Activated naive CD8-positive, alpha-beta T cell treated with anti-CD3 and anti-CD28 coated beads, Interleukin-2, amount 50 U/mL, for 24 hours (primary cell): ENCODE measurements at places on chromosomes 11 and 22.

- no peaks in the 10 kb centered on the region for H3K36me3 ChIP-seq
- H3K27ac ChIP-seq, result no peak overlapping the region
- no peaks in the 10 kb centered on the region for H3K27me3 ChIP-seq
- DNase-seq, result no peak
Measured at GRCh38 chr11:67632982-67633755, 3.4 kb upstream of the NUDT8 start.

- H3K4me1 ChIP-seq, result peaks cover 20% of the 10 kb centered on the region
- H3K4me3 ChIP-seq, result no peak overlapping the region
- DNase-seq, result no peak
Measured at GRCh38 chr11:116962108-116962507, 124.7 kb upstream of the APOA1 start.

DNA sequence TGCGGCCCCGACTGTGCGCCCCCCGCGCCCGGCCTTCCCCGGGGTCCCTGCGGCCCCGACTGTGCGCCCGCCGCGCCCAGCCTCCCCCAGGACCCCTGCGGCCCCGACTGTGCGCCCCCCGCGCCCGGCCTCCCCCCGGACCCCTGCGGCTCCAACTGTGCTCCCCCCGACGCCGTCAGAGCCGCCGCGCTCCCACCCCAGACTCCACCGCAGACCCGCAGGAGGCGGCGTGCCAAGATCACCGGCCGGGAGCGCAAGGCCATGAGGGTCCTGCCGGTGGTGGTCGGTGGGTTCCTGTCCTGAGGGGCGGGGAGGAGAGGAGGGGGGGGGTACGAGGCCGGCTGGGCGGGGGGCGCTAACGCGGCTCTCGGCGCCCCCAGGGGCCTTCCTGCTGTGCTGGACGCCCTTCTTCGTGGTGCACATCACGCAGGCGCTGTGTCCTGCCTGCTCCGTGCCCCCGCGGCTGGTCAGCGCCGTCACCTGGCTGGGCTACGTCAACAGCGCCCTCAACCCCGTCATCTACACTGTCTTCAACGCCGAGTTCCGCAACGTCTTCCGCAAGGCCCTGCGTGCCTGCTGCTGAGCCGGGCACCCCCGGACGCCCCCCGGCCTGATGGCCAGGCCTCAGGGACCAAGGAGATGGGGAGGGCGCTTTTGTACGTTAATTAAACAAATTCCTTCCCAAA is 3.1 kb downstream of the DRD4 start:
- peaks cover 4% of the 10 kb centered on the region for H3K36me3 ChIP-seq
- no peak for DNase-seq
- H3K4me3 ChIP-seq, result no peak overlapping the region
- peaks cover 26% of the 10 kb centered on the region for H3K27me3 ChIP-seq
- H3K4me1 ChIP-seq, result peaks cover 17% of the 10 kb centered on the region

DNA sequence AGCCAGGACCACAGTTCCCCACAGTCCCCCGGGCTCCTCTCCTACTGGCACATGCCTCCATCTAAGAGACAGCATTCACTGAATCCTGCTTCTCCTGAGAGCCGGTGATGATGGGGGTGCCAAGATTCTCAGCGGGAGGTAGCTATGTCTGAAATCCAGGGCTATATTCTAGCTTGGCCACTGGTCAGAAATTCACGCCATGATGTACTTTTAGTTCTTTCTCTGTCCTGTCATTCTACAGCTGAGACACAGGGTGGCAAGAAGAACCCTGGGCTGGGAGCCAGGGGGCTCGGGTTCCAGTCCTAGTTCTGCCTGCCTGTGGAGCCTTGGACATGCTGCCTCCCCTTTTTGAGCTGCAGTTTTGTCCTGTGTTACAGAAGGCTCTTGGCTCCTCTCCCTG is 59.2 kb upstream of the PHOX2A start:
- H3K27me3 ChIP-seq, result no peaks in the 10 kb centered on the region
- no peak overlapping the region for H3K27ac ChIP-seq
- H3K36me3 ChIP-seq, result peaks cover 14% of the 10 kb centered on the region
- DNase-seq, result no peak

- H3K27ac ChIP-seq, result no peak overlapping the region
- peaks cover 7% of the 10 kb centered on the region for H3K36me3 ChIP-seq
- DNase-seq, result no peak
- no peaks in the 10 kb centered on the region for H3K4me1 ChIP-seq
- H3K27me3 ChIP-seq, result peaks cover 31% of the 10 kb centered on the region
- no peak overlapping the region for H3K4me3 ChIP-seq
Measured at GRCh38 chr22:22462813-22463567, 45.6 kb downstream of the ZNF280B start.

- DNase-seq, result no peak
- H3K4me3 ChIP-seq, result no peak overlapping the region
- H3K36me3 ChIP-seq, result no peaks in the 10 kb centered on the region
- peaks cover 10% of the 10 kb centered on the region for H3K27me3 ChIP-seq
Measured at GRCh38 chr11:12856338-12856737, 152.8 kb upstream of the RASSF10 start.

DNA sequence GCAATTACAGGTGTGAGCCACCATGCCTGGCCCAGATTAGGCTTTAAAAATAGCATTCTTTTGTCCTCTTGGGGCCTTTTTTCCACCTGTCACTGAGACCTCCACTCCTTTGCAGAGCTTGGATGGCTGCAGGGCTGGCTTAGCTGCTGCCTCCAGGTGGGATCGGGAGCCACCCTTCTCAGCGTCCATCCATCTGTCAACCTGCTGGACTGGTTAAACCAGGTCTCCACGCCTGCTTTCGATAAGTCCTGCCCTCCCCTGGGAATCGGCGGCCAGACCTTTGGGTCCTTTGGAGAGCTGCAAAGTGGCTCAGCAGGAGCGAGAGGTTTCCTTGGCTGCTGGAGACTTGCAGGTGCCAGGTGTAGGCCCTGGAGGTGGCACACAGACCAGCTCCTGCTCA is 23.4 kb upstream of the GRAMD4 start:
- peaks cover 17% of the 10 kb centered on the region for H3K4me1 ChIP-seq
- no peaks in the 10 kb centered on the region for H3K27me3 ChIP-seq
- H3K27ac ChIP-seq, result no peak overlapping the region
- no peak overlapping the region for H3K4me3 ChIP-seq

GRCh38 chr11:19719960-19720359 is 7.3 kb downstream of the NAV2 start:
- H3K4me3 ChIP-seq, result no peak overlapping the region
- H3K36me3 ChIP-seq, result no peaks in the 10 kb centered on the region
- peaks cover 9% of the 10 kb centered on the region for H3K27me3 ChIP-seq

- peaks cover 46% of the 10 kb centered on the region for H3K36me3 ChIP-seq
- no peak overlapping the region for H3K27ac ChIP-seq
- no peak overlapping the region for H3K4me3 ChIP-seq
- H3K27me3 ChIP-seq, result no peaks in the 10 kb centered on the region
- H3K4me1 ChIP-seq, result peaks cover 41% of the 10 kb centered on the region
- DNase-seq, result no peak
Measured at GRCh38 chr22:30947816-30948454, 20.6 kb downstream of the MORC2 start.

- DNase-seq, result no peak
- H3K27me3 ChIP-seq, result peaks cover 7% of the 10 kb centered on the region
- no peak overlapping the region for H3K27ac ChIP-seq
- no peaks in the 10 kb centered on the region for H3K4me1 ChIP-seq
- H3K4me3 ChIP-seq, result no peak overlapping the region
- H3K36me3 ChIP-seq, result no peaks in the 10 kb centered on the region
Measured at GRCh38 chr11:93967258-93967657, 53.9 kb upstream of the HEPHL1 start.

DNA sequence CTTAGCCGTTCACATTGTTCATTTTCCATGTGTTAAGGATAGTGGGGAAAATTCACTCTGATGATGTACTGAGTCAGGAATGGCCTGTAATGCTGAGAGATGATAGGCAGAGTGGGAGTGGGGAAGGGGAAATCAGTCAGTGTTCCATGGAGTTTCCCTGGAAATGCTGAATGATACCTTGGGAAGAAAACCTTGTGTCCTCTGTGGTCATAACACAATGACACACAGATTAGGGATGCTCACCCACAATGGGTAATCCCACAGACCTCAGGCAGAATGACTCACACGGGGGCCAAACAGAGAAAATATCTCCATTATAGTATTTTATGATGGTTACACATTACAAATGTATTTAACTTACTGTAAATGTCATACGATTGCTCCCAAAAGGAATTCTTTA is 118.0 kb downstream of the SNX19 start:
- H3K4me3 ChIP-seq, result no peak overlapping the region
- H3K27ac ChIP-seq, result no peak overlapping the region
- H3K36me3 ChIP-seq, result no peaks in the 10 kb centered on the region
- H3K27me3 ChIP-seq, result peaks cover 6% of the 10 kb centered on the region
- no peak for DNase-seq

DNA sequence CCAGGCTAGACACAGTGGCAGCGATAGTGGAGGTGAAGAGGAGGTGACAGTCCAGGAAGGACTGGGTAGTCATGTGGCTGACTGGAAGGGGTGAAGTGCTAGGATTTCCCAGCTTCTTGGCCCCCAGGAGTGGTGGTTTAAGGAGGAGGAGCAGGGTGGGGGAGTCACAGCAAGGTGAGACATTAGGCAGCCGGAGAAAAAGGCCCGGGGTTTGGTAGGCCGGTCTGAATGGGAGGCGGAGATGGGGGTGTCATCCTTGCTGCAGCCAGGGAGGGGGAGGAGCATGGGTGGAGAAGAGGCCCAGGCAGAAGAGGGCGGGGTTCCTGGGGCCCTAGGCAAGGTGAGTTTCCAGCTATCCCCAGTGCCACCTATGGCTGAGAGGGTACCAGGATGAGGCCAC is 6.1 kb downstream of the SIPA1 start:
- H3K4me3 ChIP-seq, result no peak overlapping the region
- DNase-seq, result no peak
- H3K27ac ChIP-seq, result peak overlapping the region; percentile 21
- H3K27me3 ChIP-seq, result no peaks in the 10 kb centered on the region
- peaks cover 38% of the 10 kb centered on the region for H3K4me1 ChIP-seq
- peaks cover 18% of the 10 kb centered on the region for H3K36me3 ChIP-seq

DNA sequence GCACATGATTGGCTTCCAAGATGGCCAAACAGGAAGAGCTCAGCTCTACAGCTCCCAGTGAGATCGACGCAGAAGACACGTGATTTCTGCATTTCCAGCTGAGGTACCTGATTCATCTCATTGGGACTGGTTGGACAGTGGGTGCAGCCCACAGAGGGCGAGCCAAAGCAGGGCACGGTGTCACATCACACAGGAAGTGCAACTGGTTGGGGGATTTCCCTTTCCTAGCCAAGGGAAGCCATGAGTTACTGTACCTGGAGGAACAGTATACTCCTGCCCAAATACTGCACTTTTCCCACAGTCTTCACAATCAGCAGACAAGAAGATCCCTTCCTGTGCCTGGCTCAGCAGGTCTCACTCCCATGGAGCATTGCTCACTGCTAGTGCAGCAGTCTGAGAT is 131.2 kb downstream of the DLG2 start:
- H3K27me3 ChIP-seq, result no peaks in the 10 kb centered on the region
- H3K27ac ChIP-seq, result no peak overlapping the region
- H3K36me3 ChIP-seq, result peaks cover 2% of the 10 kb centered on the region
- no peak overlapping the region for H3K4me3 ChIP-seq
- H3K4me1 ChIP-seq, result no peaks in the 10 kb centered on the region

DNA sequence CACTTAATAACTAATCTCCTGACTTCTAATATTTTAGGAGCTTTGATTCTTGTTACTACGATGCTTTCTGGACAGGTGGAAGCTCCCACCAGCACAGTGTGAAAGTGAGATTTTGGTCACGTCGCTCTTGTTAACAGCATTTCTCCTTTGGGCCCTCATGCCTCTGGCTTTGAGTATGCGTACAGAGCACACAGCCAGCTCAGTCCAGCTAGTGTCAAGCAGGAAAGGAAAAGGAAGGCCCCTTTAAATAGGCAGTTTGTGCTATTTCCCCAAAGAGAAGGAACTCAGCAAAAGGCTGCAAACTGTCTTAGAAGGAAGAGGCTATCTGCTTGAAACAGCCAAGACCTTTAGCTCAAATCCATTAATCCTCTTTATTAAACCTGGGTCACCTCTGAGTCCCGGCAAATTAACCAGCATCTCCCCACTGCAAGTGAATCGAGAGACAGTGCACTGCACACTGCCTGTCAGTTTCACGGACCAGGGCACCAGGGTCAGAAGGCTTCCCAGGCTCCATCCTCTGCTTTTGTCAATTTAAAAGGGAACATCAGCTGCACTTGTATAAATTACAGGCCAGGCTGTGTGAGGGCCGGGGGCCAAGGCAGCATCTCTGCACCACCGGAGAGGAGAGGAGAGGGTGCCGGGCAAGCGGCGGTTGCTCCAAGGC is 34.7 kb downstream of the OPCML start:
- no peak for DNase-seq
- H3K4me3 ChIP-seq, result no peak overlapping the region
- no peaks in the 10 kb centered on the region for H3K36me3 ChIP-seq
- H3K27ac ChIP-seq, result no peak overlapping the region

DNA sequence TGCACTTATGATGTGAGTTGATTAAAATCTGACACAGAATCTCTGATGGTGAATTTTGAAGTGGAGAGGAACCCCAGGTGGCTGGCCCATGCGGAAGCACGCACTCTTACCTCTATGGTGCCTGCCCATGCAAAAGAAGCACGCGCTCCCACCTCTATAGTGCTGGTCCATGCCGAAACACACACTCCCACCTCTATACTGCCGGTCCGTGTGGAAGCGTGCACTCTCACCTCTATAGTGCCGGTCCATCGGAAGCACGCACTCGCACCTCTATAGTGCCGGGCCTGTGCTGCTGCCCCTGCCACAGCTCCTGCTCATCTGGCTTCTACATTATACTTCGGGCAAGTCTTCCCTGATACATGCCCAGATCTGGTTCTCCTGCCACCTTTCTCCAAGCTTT is 36.8 kb upstream of the SLC25A1 start:
- DNase-seq, result no peak
- H3K27me3 ChIP-seq, result peaks cover 5% of the 10 kb centered on the region
- H3K4me1 ChIP-seq, result peaks cover 4% of the 10 kb centered on the region
- no peak overlapping the region for H3K27ac ChIP-seq
- H3K36me3 ChIP-seq, result no peaks in the 10 kb centered on the region

DNA sequence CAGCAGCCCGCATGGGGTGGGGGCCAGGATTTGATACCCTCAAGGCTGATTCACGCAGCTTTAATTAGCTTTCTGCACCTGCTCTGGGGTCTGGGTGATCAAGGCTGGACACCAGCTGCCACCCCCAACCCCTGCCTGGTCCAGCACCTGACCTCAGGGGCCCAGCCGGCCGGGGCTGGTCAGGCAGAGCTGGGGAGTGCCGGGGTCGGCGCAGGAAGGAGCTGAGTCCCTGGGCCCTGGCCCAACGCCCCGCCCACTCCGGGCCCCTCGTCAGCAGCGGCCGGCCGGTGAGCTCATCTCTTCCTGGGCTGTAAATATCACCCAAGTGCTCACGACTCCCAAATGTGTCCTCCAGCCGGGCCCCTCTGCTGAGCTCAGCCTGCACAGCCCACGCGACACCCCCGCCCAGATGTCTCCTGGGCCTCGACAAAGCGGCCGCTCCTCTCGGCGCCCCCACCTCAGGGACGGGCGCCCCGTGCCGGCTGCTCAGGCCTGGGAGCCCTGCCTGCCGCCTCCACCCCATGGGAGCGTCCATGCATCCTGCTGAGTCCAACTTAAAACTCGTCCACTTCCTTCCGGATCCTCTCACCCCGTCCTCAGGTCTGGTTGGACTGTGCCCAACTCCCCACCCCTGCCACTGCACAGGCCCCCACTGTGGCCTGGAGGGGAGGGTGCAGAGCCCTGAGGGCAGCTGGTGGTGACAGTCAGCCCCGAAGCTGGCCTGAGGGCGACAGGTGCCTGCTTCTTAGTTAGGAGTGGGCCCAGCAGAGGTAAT is 29.0 kb downstream of the RTN4R start:
- H3K27ac ChIP-seq, result no peak overlapping the region
- no peaks in the 10 kb centered on the region for H3K27me3 ChIP-seq
- DNase-seq, result peak; percentile 36
- H3K4me3 ChIP-seq, result no peak overlapping the region
- H3K4me1 ChIP-seq, result peaks cover 28% of the 10 kb centered on the region

GRCh38 chr11:796565-797295 is 1.4 kb downstream of the SLC25A22 start:
- H3K36me3 ChIP-seq, result peaks cover 2% of the 10 kb centered on the region
- no peaks in the 10 kb centered on the region for H3K27me3 ChIP-seq
- peak overlapping the region; percentile 92 for H3K4me3 ChIP-seq
